Astrocyte of the cerebellum (primary cell): ENCODE measurements at places on chromosomes 16 and 17.
A peak's percentile ranks its signal among the peaks of the same experiment; 100 is the strongest.

GRCh38 chr17:40607641-40608040 lies 40.0 kb downstream of the SMARCE1 start:
- DNase-seq: no peak

- peak; percentile 32 for DNase-seq
Measured at GRCh38 chr17:37787055-37787757, 42.3 kb upstream of the HNF1B start.

DNA sequence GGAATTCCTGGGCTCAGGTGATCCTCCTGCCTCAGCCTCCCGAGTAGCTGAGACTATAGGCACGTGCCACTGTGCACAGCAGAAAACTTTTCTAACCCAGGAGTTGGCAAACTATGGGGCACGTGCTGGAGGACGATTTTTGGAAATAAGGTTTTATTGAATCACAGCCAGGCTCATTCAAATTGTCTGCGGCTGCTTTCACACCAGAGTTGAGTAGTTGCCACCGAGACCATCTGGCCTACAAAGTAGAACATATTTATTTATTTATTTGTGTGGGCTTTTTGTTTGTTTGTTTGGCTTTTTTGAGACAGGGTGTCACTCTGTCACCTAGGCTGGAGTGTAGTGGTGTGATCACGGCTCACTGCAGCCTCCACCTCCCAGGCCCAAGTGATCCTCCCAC lies 7.4 kb upstream of the PGS1 start:
- no peak for DNase-seq

- DNase-seq: no peak
Measured at GRCh38 chr17:40361063-40361924, 3.2 kb downstream of the GJD3 start.

DNA sequence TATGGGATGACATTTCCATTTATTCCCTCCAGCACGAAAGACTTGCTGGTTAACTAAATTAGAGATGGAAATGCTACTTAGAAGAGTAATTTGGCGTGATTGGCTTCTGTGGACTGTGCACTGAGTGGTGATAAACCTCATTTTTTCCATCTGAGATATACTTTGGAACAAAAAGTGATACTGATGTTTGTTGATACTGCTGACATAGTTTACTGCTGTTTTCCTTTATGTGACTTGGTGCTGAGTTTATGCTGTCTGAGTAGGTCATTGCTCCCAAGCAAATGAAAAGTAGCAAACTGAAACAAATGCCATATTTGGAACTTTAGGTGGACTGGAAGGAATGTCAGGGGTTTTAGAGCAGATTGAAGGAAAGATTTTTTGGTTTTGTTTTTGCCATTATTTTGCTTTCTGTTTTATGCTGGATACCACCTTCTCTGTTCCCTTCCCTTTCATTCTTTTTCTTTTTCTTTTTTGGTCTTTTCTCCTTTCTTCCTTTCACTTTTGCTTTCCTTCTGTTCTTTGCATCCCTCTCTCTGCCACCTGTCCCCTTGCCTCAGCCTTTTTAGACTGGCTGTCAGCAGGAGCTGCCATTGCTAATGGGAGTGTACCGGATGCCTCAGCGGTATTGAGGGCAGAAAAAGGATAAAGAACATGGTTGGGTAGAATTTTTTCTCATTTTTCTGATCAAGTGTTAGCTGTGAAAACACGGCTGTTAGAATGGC lies 41.8 kb downstream of the NUP93 start:
- no peak for DNase-seq

- no peak for DNase-seq
Measured at GRCh38 chr17:11342138-11342537, 101.1 kb downstream of the SHISA6 start.

- DNase-seq: no peak
Measured at GRCh38 chr16:65959983-65960382, 406.5 kb upstream of the CDH5 start.

GRCh38 chr16:28108590-28109247 lies 45.2 kb upstream of the GSG1L start:
- no peak for DNase-seq

DNA sequence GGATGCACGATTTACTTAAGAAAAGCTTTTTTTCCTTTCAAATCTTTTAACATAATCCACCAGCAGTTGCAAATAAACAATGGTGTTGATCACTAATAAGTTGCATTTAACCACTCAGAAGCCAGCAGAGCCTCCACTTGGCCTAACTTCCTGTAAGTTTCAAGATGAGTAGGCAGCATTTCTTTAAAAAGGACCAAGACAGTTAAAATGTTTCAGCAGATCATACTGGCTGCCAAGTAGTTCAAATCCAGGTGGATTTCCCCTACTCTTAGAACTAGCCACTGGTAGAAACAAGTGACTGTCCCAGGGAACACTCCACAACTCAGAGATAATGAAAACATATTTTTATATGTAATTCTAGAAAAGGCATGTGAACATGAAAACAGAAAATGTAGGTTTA lies 17.0 kb upstream of the RFFL start:
- no peak for DNase-seq

DNA sequence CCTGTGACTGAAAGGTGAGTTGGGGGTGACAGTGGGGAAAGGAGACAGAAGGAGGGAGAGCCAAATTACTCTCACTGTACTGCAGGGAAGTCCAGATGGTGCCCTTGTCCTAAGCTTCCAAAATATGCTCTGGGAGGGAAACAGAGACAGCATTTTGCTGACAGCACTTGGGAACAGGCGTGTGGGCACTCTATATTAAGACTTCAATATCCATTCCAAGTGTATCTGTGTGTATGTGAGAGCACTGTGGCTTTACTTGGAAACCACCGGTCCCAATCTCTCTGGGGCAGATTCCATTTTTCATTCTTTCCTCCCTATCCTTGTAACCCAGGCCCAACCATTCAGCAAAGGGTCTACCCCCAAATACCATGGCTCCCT lies 407.3 kb downstream of the UTP18 start:
- DNase-seq: no peak

DNA sequence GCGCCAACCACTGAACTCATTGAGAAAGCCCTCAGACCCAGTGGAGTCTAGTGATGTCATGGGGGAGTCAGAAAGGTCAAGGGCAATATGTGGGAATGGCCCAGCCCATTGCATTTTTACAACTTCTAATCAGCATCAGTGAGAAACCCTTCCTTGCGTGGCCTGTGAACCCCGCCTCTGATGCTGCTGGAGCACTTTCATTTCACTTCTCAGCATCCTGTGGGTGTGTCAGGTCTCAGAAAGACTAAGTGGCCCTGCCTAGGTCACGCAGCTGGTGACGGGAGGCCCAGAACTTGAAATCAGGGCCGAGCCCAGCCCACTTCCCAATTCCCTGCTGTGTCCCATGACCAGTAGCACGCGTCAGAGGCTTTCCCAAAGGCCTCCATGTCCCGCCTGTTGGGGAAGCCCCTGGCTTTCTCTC lies 6.1 kb downstream of the DNAI2 start:
- DNase-seq: no peak

- DNase-seq: no peak
Measured at GRCh38 chr17:44672479-44673093, 16.3 kb downstream of the MEIOC start.

- no peak for DNase-seq
Measured at GRCh38 chr17:75327757-75328156, 38.5 kb upstream of the SLC25A19 start.

- no peak for DNase-seq
Measured at GRCh38 chr17:10843811-10844210, 5.9 kb upstream of the PIRT start.

DNA sequence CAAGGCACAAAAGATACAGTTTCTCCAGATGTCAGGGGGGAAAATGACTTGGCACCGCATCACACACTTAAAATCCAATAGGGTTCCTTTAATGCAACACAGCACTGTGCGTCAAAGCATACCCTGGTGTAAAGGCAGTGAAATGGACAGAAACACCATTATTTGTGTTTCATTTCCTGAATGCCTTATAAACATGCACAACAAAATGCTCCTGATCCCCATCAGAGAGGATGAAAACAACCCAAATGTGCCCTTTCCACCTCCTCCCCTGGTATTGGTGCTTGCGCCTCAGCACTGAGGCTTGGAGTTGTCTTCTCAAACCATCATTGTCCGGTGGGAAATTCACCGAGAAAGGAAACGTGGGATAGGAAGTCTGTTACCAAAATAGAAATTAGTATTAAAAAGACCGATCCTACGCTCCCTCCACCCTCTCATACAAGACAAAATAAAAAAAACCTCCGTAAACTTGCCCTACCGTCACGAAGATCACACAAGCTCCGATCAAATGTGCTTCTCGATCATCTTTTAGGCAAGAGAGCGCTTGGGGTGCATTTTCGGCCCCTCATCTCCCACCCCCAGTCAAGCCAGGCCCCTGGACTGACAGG lies 722 bp downstream of the CDC27 start:
- DNase-seq: no peak

- DNase-seq: no peak
Measured at GRCh38 chr16:27638833-27639560, 89.1 kb downstream of the KATNIP start.

GRCh38 chr17:65278050-65278819 lies 141.1 kb downstream of the RGS9 start:
- peak; percentile 56 for DNase-seq

GRCh38 chr17:45171338-45172231 lies 9.9 kb downstream of the HEXIM2 start:
- no peak for DNase-seq

GRCh38 chr16:84585886-84586285 lies 32.0 kb downstream of the COTL1 start:
- DNase-seq: no peak

DNA sequence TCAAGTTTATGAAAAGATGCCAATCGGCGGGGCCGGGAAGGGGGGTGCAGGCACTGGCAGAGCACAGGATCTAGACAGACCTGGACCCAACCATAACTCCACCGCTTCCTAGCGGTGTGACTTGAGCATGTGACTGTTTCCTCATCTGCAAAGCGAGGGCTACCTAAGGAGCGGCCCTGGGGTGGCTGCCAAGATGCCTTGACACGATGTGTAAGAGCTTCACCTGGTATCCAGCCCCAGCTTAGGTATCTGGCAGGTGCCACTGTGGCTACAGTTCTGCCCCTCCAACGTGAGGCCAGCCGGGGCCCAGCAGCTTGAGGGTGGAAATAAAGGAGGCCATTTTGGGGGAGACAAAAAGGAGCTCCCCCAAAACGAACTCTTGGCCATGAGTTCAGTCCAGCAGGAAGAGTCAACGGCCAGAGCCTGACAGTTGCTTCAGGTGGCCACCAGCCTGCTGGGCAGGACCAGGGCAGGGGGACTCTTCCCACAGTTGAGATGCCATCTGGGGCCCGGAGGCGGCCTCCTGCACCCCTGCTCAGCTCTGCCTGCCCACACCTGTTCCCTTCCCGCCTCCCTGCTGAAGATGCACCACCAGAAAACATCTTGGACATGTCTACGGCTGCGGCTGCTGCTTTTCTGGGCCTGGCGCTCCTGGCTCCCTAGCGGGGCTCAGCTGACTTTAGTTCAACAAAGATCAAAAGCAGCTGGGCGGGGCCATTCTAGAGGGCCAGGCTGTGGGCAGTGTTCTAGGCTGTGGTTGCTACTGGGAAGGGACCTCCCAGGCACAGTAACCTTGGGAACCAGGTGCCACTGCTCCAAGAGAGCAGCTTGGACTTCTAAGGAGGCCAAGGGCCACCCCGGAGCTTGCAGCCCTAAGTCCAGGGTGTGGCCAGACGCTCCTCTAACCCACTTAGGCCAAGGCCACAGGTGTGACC lies 3.4 kb upstream of the MTSS2 start:
- DNase-seq: no peak

DNA sequence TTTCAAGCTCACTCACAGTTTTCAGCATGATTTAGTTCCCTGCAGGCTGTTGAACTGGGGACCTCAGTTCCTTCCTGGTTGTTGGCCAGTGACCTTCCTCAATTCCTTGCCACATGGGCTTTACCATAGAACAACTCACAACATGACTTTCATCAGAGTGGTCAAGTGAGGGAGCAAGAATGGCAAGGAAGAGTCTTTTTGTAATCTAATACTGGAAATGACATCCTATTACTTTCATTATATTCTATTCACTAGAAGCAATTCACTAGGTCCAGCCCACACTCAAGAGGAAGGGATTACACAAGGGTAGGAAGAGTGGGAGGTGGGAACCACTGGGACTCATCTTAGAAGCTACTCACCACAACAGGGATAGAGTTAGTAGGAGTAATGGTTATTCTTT lies 57.6 kb downstream of the SYT17 start:
- no peak for DNase-seq

DNA sequence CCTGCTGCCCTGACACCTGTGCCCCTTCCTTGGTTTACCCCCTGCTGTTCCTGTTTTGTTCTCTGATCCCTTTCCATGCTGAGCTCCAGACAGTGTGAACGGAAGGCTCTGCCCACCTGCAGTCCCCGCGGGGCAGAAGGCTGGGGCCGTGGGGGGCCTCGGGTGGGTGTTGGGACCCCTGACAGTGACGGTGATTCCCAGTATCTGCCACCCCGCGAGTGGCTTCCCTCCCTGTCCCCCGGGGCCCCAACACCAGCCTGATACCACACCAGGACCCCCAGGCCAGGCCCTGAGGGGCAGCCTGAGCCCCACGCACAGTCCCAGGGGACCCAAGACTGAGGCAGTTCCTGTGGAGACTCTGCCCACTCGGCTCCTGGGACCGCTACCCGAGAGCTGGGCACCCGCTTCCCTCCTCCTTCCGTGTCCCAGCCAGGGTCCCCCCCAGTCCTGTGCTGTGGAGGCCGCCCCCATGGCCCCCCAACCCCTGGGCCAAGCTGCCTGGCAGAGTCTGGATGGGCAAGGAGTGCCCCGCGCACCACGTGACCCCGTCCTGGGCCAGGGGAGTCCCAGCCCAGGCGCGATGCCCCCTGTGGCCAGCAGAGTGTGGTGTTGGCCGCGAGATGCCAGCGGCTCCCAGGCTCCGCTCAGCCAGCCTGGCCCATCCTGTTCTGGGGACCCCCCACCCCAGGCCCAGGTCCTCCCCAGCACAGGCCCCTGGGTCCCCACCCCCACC lies 10.0 kb upstream of the C1QTNF8 start:
- no peak for DNase-seq

- no peak for DNase-seq
Measured at GRCh38 chr17:63837962-63838600, 4.4 kb downstream of the SMARCD2 start.

DNA sequence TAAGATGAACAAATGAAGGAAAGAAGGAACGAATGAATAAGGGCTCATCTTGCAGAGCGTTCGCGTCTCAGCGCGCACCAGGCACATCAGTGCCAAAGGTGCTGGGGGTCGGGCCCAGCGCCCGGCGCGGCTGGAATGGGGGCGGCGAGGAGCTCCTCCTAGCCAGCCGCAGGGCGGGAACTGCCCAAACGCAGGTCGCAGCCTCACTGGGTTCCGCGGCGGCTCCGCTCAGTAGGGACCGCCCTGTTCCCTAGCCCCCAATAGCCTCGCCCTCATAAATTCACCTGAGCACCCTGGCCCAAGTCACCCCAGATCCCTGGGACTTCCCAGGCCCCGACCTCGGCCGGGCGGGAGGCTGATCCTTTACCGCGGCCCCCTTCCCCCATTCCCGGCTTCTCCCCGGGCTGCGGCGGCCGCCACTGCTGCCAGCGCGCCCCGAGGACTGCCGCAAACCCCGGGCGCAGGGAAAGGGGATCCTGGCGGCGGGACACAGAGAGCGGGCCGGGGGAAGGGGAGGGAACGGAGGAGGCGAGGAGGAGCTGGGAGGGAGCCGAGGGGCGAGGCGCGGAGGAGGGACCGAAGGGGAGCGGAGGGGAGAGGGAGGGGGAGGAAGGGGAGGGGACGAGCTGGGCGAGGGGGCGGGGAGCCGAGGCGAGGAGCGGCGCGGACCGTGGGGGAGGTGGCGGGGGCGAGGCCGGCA lies 377 bp upstream of the CRHR1 start:
- DNase-seq: no peak

GRCh38 chr17:1003972-1004768 lies 7.2 kb downstream of the TIMM22 start:
- no peak for DNase-seq

- DNase-seq: no peak
Measured at GRCh38 chr17:50465635-50466034, 3.0 kb downstream of the CHAD start.

- no peak for DNase-seq
Measured at GRCh38 chr17:924711-925475, 54.7 kb downstream of the NXN start.
